ENCODE measurements at places on chromosomes 11 and 22.

- no peak for DNase-seq
Measured at GRCh38 chr22:41862530-41863266, 29.8 kb downstream of the SREBF2 start.

- DNase-seq: no peak
Measured at GRCh38 chr11:22157531-22157930, 35.4 kb upstream of the ANO5 start.

DNA sequence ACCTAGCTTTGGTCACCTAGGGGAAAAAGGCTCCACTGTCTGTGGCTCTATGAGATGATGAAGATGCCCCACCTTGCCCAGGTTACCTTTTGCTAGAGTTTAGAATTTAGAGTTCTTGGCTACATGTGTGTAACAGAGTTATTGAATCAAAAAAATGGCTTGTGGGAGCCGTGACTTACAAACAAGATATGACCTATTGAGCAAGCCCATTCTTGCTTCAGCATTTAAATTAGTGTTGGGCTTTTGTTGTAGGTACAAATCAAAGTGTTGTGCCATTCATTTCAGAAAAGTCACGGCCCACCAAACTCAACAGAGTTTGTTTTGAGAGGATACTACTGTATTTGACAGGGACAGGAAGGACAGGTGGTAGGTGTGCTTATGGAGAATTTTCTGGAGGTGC, 768.8 kb downstream of the NTM start:
- DNase-seq: no peak

GRCh38 chr11:111172321-111172862, 73.1 kb upstream of the POU2AF2 start:
- DNase-seq: no peak

DNA sequence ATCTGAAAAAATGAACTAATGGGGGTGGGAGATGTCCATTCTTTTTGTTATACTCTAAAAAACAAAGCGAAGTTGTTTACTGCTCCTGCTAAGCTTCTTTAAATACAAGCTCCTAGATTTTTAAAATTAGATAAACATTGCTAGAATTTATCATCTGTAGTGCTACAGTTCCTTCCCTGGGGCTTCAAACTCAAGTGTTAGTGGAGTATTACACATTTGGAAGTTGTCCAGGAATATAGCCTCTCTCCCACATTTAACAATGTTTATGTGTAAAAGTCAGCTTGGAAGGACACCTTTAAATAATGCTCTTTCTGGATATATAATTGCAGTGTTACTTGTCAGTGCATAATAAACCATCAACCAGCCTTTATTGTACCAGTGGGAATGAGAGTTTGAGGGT, 155.5 kb downstream of the SPON1 start:
- DNase-seq: no peak

GRCh38 chr22:50720301-50721256, 17.4 kb upstream of the ACR start:
- DNase-seq: no peak

Data from HS-5 (cell line).